Stimulated activated CD8-positive, alpha-beta memory T cell treated with anti-CD3 and anti-CD28 coated beads, Interleukin-7, amount 100 ng/mL, for 1 hour (primary cell): ENCODE measurements at places on chromosomes 2 and 18.

DNA sequence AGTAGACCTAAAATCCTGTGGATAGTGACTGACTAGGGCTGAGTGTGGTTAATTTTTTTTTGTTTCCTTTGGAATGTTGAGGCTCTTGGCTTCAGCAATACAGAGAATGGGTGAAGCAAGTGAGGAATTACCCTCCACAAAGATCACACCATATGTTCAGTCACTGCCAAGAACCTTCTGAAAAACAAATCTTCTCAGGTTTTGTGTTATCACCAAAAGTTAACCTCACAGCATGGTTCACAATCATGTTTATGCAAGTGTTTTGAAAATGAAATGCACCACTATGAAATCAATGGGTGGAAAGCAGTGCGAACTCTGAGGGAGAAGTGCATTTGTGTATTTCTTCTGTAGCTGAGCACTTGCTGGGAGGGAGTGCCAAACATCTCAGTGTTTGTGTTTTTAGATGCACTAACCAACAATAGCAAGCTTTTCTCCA, 44.4 kb downstream of the SPATS2L start:
- no peak for DNase-seq

DNA sequence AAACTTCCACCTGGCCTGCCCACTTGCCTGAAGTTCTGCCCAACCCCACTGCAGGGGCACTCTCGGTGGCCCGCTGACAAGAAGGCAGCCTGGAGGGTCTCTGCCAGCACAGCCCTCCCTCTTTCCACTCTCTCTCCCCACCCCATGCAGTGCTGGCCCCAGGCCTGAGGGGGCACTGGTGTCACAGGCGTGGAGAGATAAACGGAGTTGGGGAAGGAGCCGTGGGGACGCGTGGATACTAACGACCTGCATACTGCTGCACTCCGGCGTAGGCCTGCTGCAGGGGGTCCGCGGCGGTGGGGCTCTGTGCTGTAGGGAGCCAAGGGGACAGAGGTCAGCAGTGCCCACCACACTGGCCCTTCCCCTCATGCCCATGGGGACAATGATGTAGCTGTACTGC, 299.3 kb downstream of the CELF4 start:
- no peak for DNase-seq

GRCh38 chr18:55515941-55516710, 71.9 kb downstream of the TCF4 start:
- no peak for DNase-seq

DNA sequence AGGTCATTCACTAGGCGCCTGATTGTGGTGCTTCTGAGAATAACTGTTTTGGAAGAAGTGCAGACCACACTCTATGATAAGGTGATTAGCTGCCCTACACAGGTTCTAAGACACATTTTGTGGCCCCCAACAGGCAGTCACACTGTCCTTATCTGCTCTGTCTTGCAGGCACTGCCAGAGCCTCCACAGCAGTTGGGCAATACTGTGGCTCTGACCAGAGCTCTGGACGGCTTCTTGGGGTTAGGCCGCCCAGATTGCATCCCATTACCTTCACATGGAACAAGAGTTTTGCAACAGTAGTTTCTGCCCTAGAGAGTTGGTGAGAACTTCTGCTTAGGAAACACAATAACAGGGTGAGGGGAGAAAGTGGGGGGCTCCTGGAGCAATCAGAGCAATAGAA, 22.7 kb downstream of the RUFY4 start:
- no peak for DNase-seq

- no peak for DNase-seq
These were observed 63.5 kb upstream of the FN1 start for GRCh38 chr2:215499331-215499730.

DNA sequence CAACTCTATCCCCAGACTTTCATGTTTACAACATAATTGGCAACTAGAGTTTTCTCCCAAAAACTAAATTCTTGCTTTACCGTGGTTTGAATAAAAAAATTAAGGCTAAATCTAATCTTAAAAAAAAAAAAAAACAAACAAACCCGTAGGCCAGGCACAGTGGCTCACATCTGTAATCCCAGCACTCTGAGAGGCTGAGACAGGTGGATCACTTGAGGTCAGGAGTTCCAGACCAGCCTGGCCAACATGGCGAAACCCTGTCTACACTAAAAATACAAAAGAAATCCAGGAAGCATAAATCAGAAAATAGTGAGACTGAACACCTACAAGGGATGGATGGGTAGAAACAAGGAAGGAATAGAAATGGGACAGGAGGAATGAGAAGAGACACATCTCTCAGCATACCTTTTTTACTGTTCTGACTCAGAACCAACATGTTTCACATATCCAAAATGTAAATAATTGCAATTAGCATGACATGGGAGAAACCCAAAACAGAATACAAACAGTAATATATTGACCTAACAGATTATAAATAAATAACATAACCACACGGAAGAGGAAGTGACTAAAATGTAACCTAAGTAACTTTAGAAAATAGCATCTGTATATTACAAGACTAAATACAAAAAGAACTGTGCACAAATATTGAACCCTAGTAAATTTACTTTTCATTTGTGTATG, 17.5 kb downstream of the MGAT4A start:
- no peak for DNase-seq

GRCh38 chr18:23077493-23078256, 57.6 kb upstream of the CABLES1 start:
- DNase-seq: no peak

- no peak for DNase-seq
These were observed 115.3 kb downstream of the METTL8 start for GRCh38 chr2:171318463-171318934.

DNA sequence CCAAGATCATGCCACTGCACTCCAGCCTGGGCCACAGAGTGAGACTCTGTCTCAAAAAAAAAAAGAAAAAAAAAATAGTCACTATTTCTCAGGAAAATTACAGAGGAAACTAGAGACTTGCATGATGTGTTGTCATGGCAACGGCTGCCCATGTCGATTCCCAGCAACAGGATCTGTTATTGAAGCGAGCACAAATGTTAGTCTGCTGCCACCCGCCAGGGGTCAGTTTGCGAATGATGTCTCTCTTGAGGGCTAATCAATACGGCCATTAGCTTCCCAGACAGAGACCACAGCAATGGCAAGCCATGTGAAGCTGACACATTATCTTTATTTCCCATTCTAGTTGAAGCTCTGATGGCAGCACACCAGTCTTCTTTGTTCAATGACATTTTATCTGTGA, 32.4 kb upstream of the ACYP2 start:
- no peak for DNase-seq

DNA sequence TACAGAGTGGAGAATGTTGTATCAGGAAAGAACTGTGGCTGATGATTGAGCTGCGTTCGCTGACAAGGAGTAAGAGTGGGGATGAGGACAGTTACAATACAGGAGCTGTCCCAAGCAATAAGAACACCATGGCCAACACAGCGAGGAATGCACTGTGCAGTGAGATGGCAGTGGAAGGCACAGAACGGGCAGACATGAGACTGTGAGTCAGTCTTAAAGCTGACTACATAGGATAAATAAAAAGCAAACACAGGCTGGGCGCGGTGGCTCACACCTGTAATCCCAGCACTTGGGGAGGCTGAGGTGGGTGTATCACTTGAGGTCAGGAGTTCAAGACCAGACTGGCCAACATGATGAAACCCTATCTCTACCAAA, 89.8 kb downstream of the CABYR start:
- DNase-seq: no peak

- DNase-seq: no peak
These were observed 77.1 kb downstream of the MYO5B start for GRCh38 chr18:50117863-50118262.
